Left ventricle myocardium inferior (tissue), 1 donor: ENCODE measurements at places on chromosomes 13 and 19.

DNA sequence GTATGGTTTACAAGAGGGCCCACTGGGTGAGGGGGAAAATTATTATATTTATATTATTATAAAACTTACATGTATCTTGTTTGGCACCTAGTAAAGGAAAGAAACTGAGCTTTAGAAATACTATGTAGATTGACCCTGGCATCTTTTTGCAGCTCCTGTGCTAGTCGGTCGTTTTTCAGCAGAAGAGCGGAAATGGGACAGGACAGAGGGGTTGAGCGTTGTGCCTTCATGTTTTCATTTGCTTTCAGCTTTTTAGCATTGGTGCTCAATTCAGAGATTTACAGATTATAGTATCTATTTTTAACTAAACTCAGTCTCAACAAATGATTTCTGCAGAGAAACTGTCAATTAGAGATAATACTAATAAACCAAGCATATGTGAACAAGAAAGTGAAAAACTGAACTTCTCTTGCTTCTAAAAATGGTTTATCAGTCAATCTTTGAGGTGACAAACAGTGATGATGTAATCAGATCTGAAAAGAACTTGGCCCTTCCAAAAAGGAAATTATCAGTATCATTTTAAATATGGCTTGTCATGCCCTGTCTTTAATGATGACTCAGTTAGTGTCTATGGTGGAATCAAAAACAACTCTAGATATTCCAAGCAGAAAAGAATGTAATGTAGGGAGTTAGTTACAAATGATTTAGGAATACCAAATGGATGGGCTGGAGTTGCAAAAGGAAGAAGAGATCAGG lies 56.9 kb upstream of the KCTD4 start:
- H3K4me3 ChIP-seq, result no peak overlapping the region
- H3K27ac ChIP-seq, result no peak overlapping the region
- peaks cover 19% of the 10 kb centered on the region for H3K36me3 ChIP-seq
- H3K27me3 ChIP-seq, result no peaks in the 10 kb centered on the region
- no peak for DNase-seq
- peaks cover 9% of the 10 kb centered on the region for H3K4me1 ChIP-seq

GRCh38 chr13:86877441-86877840 lies 793.7 kb upstream of the SLITRK5 start:
- no peak overlapping the region for H3K4me3 ChIP-seq
- H3K27ac ChIP-seq, result no peak overlapping the region
- no peaks in the 10 kb centered on the region for H3K36me3 ChIP-seq
- DNase-seq, result no peak
- H3K4me1 ChIP-seq, result no peaks in the 10 kb centered on the region
- no peaks in the 10 kb centered on the region for H3K27me3 ChIP-seq

- peak overlapping the region; percentile 95 for H3K27ac ChIP-seq
- DNase-seq, result peak; percentile 94
- H3K4me1 ChIP-seq, result peaks cover 28% of the 10 kb centered on the region
Observed at GRCh38 chr19:8423817-8424223, 10.7 kb downstream of the MARCHF2 start.

- no peaks in the 10 kb centered on the region for H3K27me3 ChIP-seq
- no peak overlapping the region for H3K4me3 ChIP-seq
- H3K36me3 ChIP-seq, result no peaks in the 10 kb centered on the region
- no peak for DNase-seq
- peak overlapping the region; percentile 14 for H3K27ac ChIP-seq
- peaks cover 35% of the 10 kb centered on the region for H3K4me1 ChIP-seq
Observed at GRCh38 chr13:44022196-44022595, 142.5 kb downstream of the LACC1 start.

- peak overlapping the region; percentile 41 for H3K4me3 ChIP-seq
- peaks cover 96% of the 10 kb centered on the region for H3K4me1 ChIP-seq
- H3K27me3 ChIP-seq, result no peaks in the 10 kb centered on the region
Observed at GRCh38 chr13:50914848-50915247, 5.3 kb downstream of the RNASEH2B start.

DNA sequence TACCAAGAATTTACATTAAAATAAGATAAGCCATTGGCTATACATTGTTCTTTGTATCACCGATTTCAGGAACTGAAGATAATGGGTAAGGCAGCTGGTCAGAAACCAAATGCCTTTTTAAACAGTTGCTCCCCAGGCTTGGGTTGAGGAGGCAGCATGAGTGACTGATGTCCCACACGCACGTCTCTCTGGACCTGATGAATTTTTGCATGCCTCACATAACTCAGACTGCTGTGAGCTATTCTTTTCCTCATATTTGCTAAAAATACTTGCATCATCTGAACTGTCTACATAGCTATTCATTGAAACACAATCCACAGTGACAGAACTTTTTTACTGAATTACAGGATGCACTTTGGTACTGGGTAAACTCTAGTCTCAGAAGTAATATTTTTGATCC lies 123.6 kb upstream of the MAB21L1 start:
- H3K4me1 ChIP-seq, result peaks cover 27% of the 10 kb centered on the region
- no peaks in the 10 kb centered on the region for H3K27me3 ChIP-seq
- H3K27ac ChIP-seq, result peak overlapping the region; percentile 61
- no peak overlapping the region for H3K4me3 ChIP-seq
- DNase-seq, result no peak
- no peaks in the 10 kb centered on the region for H3K36me3 ChIP-seq

DNA sequence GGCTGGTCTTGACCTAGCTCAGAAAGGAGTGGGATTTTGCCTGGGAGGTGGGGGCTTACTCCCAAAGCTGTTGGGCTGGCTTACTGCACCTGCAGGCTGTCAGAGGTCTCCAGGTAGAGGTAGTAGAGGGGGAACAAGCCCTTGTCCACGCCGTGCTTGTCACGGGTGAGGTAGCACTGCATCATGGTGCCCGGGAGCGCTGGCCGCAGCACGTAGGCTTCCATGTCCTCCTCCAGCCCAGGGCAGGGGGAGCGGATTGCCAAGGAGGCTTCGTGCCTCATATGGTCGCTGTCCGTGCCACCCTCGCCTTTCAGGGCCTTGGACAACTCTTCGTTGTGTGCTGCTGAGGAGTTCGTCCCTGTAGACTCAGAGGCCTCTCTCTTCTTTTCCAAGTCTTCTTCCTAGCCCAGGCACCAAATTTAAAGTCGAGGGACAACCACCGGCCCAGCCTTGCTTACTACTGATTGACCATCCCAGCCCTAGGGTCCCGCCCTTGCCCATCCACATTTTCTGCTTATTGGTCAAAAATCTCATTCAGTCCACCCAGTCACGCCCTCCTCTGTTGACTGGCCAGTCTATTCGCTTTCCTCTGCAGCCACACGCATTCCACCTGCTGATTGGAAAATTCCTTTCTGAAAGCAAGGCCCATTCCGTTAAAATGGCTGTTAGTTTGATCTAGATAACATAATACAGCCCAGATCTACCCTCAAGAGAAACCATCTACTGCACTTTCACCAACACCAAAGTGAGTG lies 10.5 kb downstream of the TULP2 start:
- no peaks in the 10 kb centered on the region for H3K4me1 ChIP-seq
- H3K27ac ChIP-seq, result no peak overlapping the region
- H3K36me3 ChIP-seq, result no peaks in the 10 kb centered on the region
- no peak overlapping the region for H3K4me3 ChIP-seq
- no peaks in the 10 kb centered on the region for H3K27me3 ChIP-seq
- no peak for DNase-seq

DNA sequence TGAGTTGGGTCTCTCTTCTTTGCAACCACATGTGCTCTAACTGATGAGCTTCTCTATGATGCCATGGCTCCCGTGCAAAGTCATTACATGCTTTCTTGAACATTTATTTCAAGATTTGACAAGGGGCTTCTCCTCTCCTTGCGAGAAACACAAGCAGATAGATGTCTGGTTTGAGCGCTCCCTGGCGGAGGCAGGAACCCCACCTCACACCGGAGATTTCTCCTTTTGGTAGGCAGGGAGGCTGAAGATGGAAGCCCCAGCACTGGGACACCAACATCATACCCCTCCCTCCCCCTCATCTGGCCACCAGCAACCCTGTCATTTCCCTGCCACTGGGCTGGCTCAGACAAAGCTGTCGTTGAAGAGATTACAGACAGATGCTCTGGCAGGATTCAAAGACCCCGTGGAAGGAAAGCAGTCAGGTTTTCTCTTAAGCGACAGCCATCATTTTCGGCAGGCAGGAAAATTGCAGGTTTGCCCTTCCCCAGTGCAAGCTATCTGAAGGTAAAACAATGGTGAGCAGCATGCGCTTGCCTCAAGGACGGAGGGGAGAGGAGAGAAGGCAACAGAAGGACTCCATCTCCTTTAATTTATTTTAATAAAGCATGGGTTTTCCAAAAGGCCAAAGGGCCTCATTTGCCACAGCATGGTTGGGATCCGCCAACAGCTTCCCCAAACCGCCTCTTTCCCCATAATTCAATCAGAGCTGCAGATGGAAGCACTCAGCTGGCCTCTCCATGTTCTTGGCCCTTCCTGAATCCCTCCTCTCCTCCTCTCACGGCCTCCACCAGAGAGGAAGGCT lies 344.1 kb upstream of the TSHZ3 start:
- peaks cover 17% of the 10 kb centered on the region for H3K27me3 ChIP-seq
- no peak for DNase-seq
- no peak overlapping the region for H3K27ac ChIP-seq
- no peak overlapping the region for H3K4me3 ChIP-seq

GRCh38 chr13:108155185-108156106 lies 59.9 kb downstream of the LIG4 start:
- no peaks in the 10 kb centered on the region for H3K36me3 ChIP-seq
- peak; percentile 37 for DNase-seq
- H3K27ac ChIP-seq, result no peak overlapping the region
- H3K4me1 ChIP-seq, result no peaks in the 10 kb centered on the region
- no peak overlapping the region for H3K4me3 ChIP-seq
- peaks cover 27% of the 10 kb centered on the region for H3K27me3 ChIP-seq

- no peaks in the 10 kb centered on the region for H3K4me1 ChIP-seq
- DNase-seq, result no peak
- no peaks in the 10 kb centered on the region for H3K36me3 ChIP-seq
- peaks cover 50% of the 10 kb centered on the region for H3K27me3 ChIP-seq
Observed at GRCh38 chr19:28020619-28021258, 1192.2 kb downstream of the UQCRFS1 start.

- H3K27me3 ChIP-seq, result peaks cover 31% of the 10 kb centered on the region
- no peak overlapping the region for H3K27ac ChIP-seq
- no peak for DNase-seq
- H3K36me3 ChIP-seq, result no peaks in the 10 kb centered on the region
- no peaks in the 10 kb centered on the region for H3K4me1 ChIP-seq
- no peak overlapping the region for H3K4me3 ChIP-seq
Observed at GRCh38 chr13:45548281-45548680, 67.3 kb downstream of the ERICH6B start.

GRCh38 chr13:35498231-35498630 lies 21.7 kb upstream of the MAB21L1 start:
- no peak for DNase-seq
- peaks cover 11% of the 10 kb centered on the region for H3K4me1 ChIP-seq
- H3K27me3 ChIP-seq, result no peaks in the 10 kb centered on the region
- H3K4me3 ChIP-seq, result no peak overlapping the region

DNA sequence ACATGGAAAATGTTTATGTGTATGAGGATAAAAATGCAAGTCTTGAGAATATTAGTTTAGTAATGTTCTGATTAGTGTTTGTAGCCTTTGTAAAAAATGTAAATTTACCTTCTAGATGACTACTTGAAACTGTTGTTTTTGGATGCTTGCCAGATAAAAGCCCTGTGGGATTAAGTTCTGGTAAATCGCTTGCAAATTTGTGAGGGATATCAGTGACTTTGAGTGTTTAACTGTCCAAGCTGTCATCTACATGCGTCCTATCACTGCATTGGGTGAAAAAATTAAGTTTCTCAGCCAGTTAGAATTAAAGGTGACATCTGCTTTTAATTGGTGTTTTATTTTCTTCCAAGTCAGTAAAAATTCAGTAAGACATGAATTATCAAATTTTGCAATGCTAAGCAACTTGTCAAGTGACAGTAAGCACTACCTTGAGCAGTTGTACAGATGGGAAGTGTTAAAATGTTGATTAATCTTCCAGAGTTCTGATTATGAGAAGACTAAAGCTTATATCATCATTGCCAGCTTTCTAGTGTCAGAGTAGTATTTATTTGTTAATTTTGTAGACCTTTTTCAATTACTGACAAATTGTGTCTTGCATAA lies 88.0 kb downstream of the PCCA start:
- H3K27me3 ChIP-seq, result no peaks in the 10 kb centered on the region
- H3K4me1 ChIP-seq, result peaks cover 12% of the 10 kb centered on the region
- no peak for DNase-seq
- H3K36me3 ChIP-seq, result no peaks in the 10 kb centered on the region
- H3K27ac ChIP-seq, result no peak overlapping the region
- no peak overlapping the region for H3K4me3 ChIP-seq

DNA sequence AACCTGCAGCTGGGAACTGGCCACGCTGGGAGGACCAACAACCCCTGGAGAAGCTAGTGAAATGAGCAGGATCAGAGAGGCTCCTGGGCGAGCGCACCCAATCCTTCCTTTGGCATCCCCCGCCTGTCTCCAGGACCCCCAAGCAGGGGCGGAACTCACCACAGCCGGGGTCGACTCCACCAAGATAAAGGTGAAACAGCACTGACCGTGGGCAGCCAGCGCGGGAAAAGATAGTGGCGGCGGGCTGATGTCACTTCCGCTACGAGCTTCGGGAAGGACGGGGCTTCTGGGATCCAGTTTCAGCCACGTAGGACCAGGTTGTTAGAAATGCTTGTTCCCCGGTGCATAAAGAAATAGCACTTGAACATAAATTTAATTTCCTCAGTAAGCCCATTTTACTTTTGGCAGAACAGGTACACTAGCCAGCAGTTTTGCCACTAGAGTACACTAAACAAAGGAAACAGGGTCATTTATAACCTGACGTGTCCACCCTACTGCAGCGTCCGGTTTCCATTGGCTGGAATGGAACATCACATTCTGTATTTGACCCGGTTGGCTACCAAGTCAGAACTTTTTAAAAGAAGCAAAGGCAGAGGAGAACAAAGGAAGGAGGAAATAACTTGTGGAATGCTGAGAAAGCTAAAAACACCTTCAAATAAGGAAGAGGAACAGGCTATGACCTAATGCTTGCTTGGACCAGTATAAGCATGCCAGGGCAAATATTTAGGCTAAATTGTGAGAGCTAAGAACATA lies 25.5 kb upstream of the ZNF562 start:
- peaks cover 9% of the 10 kb centered on the region for H3K27me3 ChIP-seq
- H3K4me1 ChIP-seq, result no peaks in the 10 kb centered on the region
- DNase-seq, result no peak
- no peak overlapping the region for H3K4me3 ChIP-seq

- DNase-seq, result no peak
- no peak overlapping the region for H3K4me3 ChIP-seq
- no peak overlapping the region for H3K27ac ChIP-seq
- no peaks in the 10 kb centered on the region for H3K36me3 ChIP-seq
- peaks cover 14% of the 10 kb centered on the region for H3K4me1 ChIP-seq
Observed at GRCh38 chr19:5877882-5878281, 7.5 kb upstream of the FUT5 start.

GRCh38 chr13:108760541-108760940 lies 131.1 kb downstream of the MYO16 start:
- H3K4me1 ChIP-seq, result no peaks in the 10 kb centered on the region
- H3K27me3 ChIP-seq, result no peaks in the 10 kb centered on the region
- no peak overlapping the region for H3K27ac ChIP-seq
- H3K4me3 ChIP-seq, result no peak overlapping the region
